ENCODE measurements at places on chromosomes 2 and 18.

GRCh38 chr2:159146996-159147666, 139.4 kb downstream of the WDSUB1 start:
- no peak for DNase-seq

DNA sequence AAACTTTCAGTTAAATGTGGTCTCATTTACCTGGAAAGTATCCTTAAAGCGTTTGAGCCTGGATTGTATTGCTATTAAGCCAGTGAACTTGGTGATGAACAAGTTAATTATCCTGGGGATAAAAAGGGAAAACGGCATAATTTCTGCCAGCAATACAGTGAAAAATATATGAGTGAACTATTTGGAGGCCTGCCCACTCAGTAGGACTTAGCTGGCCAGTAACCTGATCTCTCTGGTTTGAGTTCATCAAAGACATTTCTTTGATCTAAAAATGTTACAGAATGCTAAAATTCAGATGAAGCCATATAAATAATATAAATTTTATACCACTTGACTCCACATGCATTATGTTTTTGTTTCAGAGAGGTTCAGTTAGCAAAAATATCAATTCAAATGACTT, 241.1 kb upstream of the VWC2L start:
- DNase-seq, result no peak

DNA sequence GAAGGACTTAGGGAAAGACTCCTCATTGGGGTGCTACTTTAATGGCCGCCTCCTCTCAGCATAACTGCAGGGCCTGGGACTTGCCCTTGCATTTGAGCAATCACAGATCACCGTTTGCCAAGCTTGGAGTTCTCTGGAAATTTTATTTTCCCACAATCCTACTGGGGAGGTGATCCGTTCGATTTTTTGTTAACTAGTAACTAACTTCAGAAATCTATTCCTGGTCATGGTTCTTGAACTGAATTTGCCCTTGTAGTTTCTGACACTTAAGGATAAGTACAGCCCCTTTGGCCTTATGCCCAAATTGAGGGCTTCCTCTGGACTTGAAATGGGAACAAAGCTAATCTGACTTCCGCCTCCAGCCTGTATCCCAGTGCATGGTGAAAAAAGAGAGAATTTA, 60.5 kb upstream of the ST3GAL5 start:
- DNase-seq, result no peak

DNA sequence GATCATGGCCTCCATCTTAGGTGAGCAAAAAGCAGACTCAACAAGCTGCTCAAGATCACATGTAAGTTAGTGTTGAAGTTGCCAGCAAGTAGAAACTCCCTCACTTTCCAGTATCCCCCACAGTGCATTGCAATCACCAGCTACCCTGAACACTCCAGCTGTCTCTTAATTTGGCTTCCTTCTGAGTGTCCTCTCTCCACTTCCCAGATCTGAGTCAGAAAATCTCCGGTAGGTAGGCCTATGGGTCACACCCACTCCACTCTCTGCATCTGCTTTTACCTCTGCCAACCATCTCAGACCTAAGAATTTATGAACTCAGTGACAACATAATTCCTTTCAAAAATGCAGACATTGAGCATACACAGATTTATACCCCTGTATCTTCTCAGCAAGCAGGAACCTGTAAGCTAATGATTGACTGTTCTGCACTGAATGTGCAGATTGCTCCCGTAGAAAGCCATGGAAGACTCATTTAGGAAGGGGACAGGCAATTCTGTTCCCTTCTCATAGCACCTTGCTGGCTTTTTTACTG, 656.9 kb downstream of the EPHA4 start:
- DNase-seq, result no peak

- DNase-seq, result no peak
These were observed 42.8 kb upstream of the LDLRAD4 start for GRCh38 chr18:13175754-13176210.

- DNase-seq, result no peak
These were observed 62.1 kb downstream of the LRRTM1 start for GRCh38 chr2:80242355-80242910.

GRCh38 chr2:51218047-51218446, 186.1 kb upstream of the NRXN1 start:
- DNase-seq, result no peak

Data from activated naive CD8-positive, alpha-beta T cell treated with anti-CD3 and anti-CD28 coated beads, Interleukin-2, amount 50 U/mL, for 16 hours (primary cell).